ENCODE measurements at places on chromosomes 13 and 19.

- DNase-seq: no peak
These were observed 713 bp downstream of the MRPS12 start for GRCh38 chr19:38931521-38931793.

DNA sequence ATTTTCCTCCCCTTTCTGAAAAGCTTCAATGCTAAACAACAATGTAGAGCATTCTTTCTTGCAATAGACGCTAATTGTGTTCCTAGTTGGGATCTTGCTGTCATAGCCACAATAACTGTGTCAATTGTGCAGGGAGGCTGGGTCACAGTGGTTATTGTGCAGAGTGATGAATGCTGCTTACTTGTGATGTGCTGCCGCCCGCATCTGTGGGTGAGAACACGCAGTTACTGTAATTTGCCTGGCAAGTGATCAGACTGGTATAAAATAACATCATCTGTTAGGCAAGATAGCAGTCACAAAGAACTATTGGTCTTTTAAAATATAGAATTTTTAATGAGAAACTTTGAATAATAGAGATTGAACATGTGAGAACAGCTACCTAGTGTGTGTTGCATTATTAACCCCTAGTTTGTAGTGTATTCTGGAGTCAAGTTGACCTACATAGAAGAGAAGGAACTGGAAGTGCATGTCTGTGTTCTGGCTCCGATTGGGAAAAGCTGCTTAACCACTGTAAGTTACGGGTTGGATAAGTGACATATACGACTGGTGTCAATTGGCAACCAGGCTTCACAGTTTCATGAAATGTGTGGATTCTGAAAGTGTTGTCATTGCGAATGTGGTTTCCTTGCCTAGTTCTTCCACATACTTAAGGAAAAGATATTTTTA, 43.6 kb downstream of the SLAIN1 start:
- DNase-seq: no peak

DNA sequence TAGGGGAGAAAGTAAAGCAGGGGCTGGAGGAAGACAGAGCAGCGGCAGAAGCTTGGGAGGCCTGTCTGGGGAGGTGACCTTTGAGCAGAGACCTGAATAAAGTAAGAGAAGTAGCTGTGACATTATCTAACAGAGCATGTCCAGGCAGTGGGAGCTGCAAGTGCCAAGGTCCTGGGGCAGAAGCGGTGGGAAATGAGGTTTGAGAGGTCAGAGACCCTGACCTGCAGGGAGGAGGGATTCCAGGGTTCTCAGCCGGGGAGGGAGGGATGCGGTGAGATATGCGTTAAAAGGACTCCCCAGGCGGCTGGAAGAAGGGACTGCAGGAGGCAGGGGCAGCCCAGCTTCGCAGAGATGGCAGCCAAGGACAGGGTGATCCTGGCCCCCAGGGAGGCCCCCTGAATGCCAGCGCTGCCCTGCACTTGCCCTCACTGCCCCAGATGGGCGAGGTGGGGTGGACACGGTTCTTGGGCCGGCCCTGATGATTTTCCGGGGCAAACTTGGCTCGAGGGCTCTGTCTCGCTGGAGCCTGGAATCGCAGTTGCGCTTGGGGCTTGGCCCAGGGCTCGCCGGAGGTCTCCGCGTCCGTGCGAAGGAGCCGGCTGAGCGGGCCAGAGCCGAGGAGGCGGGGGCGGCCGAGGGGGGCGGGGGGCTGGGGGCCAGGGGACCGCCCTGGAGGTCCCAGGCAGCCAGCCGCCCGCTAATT, 3.2 kb downstream of the CRLF1 start:
- DNase-seq: peak; percentile 31

DNA sequence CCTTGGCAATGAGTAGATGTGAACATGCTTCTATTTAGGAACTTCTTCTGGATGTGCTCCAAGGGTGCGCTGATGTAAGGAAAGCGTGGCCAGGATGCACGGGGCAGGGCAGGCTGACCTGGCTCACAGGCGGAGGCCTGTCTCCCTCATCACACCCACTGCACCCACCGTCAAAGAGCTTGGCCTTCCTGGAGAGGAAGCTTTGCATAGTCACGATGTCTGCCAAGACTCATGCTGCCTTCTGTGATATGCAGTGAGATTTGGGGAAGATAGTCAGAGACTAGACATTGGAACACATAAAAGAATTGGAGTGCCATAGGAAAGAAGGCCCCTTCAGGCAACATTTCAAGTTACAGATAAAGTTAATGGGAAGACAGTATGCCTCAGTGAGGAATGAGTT, 82.0 kb downstream of the MYO16 start:
- no peak for DNase-seq

DNA sequence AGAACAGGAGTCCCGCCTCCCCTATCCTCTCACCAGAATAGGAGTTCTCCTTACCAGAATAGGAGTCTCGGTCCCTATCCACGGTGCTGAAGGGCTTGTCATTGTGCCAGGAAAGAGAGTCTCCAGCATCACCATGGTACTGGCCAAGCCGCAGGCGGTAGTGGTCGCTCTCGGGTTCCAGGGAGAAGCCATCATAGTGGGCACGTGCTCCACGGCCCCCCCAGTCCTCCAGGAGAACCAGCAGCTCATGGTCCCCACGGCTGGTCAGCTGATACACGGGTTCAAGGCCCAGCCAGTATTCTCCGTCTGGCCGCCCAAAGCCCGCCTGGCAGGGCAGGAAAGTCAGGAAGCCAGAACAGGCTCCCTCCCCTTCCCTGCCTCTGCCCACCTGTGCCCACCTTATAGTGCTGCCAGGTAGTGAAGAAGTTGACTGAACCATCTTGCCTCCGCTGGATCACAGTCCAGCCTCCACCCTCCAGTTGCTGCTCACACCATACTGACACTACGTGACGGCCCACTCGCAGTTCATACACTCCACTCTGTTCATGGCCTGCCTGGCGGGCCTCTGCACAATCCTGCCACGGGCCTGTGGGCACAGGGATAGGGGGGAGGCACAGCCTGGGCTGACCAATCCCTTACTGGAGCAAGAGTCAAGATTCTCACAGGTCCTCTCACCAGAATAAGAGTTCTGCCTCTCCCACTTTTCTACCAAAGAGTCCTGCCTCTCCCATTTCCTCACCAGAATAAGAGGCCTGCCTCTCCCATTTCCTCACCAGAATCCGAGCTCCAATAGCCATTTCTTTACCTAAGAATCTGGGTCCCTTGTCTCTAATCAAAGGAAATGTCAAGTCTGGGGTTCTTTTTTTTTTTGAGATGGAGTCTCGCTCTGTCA, 7.4 kb downstream of the SHFL start:
- no peak for DNase-seq

DNA sequence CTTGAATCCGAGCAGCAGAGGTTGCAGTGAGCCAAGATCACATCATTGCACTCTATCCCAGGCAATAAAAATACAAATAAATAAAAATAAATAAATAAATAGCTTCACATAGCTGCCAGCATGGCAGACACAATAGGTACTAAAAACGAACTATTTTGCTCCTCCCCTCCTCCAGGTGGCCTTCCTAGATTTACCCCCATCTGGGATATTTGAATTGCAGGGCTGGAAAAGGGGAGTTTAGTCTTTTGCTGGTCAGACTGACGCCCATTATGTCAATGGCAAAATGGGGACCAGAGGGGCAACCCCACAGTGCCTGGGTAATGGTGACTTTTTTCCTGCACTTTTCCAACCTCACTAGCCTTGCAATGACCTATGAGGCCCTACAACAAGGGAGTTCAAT, 640 bp upstream of the GMFG start:
- DNase-seq: no peak

- no peak for DNase-seq
These were observed 1752.2 kb upstream of the PCDH20 start for GRCh38 chr13:63167699-63168337.

DNA sequence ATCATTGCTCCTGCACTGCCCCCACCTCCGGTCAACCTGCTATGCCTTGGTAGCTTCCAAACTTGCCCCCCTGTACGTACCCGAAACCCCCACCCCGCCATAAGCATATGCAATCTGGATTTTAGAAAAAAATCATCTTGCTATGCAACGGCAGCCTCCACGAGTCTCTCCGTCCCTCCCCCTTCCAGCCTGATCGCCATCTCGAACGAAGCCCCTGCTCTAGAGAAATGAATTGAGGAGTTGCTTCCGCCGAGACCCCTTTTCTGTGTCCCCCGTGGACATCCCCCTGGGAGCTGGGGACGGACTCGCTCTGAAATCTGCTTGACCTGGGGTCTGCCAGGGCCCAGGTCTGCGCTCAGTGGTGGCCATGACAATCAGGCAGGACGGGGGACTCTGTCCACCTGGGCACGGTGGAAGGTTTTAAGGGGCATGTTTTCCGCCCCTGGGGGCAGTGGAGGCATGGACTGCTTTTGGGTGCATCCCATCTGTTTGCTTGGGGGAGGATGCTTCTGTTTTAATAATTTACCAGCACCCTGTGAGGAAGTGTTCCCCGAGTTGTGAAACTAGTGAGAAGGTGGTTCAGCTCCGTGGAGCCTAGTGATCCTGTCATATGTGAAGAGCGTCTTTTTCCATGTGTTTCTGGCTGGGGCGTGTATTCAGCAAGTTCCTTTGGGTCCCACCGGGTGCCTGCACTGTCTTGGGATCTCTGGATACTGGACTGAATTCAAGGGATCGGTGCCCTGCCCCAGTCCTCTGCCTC, 1.0 kb downstream of the KDM4B start:
- peak; percentile 52 for DNase-seq

GRCh38 chr19:29381353-29382203, 144.2 kb upstream of the VSTM2B start:
- DNase-seq: no peak

DNA sequence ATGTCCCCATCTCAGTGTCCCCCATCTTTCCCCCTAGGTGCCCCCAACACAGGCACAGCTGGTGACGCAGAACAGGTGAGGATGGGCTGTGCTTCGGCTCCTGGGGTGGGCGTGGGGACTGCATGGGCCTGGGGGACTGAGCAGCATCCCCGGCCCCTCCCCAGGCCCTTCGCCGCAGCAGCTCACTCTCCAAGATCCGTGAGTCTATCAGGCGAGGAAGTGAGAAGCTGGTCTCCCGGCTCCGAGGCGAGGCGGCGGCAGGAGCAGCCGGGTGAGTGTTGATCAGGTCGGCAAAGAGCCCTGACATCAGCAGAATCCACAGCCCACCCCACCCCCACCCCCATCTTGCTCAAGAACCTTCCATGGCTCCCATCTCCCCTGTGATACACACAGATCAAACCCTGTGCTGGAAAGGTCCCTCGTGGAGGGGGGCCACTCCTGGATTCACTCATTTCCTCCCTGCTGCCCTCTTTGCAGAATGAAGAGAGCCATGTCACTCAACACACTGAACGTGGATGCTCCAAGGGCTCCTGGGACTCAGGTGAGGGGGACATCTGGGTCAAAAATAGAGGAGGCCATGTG, 10.0 kb downstream of the KLC3 start:
- DNase-seq: no peak

- DNase-seq: peak; percentile 70
These were observed 138.9 kb upstream of the RFC3 start for GRCh38 chr13:33678906-33679657.

- no peak for DNase-seq
These were observed 628.7 kb downstream of the EFNB2 start for GRCh38 chr13:105906746-105907145.

DNA sequence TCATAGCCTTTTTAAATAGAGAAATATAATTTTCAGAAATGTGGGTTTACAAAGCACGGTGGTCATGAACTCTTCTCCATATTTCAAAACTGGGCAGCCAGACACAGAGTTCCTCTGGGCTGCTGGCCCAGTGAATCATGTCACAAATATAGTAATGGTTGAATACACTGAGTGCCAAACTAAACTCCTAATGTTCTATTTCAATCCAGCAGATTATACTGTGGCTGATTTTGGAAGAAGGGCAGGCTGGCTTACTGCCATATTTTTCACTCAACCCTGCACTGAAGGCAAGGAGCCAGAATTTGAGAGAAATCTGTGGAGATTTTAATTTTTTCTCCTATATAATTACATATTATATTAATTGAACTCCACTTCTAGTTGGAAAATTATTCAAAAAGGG, 17.0 kb upstream of the PRR20A start:
- DNase-seq: peak; percentile 1

GRCh38 chr13:56563663-56564062, 577.1 kb upstream of the PRR20A start:
- no peak for DNase-seq

DNA sequence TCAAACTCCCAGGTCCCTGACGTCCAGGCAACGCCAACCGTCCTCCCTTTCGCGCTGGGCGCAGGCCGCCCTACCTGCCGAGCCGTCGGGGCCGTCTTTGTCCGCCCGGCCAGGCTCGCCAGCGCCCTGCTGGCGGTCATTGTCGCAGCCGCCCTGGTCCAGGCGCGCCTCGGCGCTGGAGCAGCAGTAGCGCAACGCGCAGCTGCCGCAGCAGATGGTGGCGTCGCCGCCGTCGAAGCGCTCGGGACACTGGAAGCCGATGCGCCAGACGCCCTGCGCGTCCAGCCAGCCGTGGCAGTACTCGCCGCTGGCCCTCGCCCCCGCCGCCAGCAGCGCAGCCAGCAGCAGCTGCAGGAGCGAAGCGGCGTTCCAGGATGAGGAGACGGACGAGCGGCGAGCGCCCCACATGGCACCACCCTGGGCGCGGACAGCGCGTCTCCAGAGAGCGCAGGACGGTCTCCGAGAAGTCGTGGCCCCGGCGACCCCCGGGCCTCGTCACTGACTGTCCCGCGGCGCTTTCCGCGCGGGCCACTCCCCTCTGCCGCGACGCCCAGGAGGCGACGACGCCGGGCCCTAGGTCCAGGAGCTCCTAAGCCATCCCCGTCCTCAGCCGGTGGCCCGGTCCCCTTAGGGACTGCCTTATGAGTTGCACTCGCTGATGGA, 1.1 kb downstream of the SHISA2 start:
- DNase-seq: peak; percentile 25

DNA sequence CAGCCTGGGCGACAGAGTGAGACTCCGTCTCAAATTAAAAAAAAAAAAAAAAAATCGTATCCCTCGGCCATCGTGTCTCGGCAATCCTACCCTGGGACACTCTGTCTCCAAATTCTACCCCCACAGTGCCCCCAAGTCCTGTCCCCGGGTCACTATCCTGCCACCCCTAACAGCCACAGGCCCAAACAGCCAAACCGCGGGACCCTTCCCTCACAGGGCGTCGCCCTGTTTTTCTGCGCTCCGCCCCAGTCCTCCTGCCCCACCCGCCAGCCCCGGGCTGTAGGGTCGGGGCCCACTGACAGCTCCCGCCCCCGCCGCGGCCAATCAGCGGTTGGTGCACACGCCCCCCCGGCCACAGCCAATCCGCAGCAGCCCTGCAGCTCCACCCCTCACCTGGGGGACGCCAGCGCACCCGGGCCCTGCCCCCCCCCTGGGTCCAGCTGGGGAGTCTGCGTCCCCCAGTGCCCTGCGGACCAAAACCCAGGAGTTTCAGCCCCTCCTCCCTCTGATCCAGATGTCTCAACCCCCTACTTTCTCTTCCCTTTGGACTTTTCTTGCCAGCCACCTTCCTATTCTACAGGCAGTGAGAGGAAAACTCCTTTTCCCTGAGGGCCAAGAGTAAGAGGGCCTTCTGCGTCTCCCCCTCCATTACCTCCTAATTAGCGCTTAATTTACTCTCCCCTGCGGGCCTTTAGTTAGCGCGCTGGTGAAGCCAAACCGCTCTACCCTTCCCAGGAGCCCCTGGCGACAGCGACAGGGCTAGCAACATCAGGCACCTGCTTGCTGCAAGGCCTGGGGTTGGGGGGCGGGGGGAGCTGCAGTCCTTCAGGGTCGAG, 1.5 kb upstream of the BCAT2 start:
- DNase-seq: peak; percentile 74
